Stimulated activated CD8-positive, alpha-beta memory T cell treated with anti-CD3 and anti-CD28 coated beads, Interleukin-15, amount 100 ng/mL, for 4 hours (primary cell): ENCODE measurements at places on chromosomes 1 and 21.

DNA sequence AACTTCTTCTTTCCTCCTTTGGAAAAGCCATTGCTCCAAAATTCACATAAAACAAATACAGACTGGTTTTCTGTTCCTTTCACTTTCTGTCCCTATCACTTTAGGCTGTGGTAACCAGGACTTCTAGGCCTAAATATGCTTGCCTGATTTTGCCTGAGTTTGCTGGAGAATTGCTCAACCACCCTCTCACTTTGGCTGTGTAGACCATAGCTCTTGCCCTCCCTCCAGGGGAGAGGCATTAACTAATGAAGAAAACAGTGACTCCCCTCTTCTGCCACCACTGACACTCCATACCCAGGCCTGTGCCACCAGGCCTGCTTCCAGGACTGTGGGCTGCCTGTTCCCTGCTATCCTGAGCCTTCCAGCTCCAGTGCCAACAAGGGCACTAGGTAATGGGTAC lies 163.5 kb downstream of the TOMM20 start:
- DNase-seq: no peak

DNA sequence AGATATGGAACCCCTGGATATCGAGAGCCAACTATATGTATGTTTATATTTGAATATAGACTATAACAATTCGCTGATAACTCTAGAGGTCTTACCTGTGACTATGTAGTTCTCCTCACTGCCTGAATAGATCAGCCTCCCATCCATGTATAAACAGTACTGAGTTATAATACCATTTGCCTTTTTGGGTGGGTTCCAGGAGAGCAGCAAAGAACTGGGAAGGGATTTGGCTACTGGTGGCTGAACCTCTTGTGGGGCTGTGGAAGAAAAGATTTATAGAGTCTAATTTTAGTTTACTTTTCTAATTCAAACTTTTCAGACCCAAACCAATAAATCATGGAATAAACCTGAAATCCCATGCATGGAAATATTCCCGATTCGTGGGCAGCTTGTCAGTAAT lies 376.9 kb downstream of the USH2A start:
- no peak for DNase-seq

GRCh38 chr1:1782399-1783221 lies 4.3 kb upstream of the NADK start:
- DNase-seq: no peak

- DNase-seq: no peak
Observed at GRCh38 chr1:204014336-204014735, 58.6 kb upstream of the SOX13 start.

DNA sequence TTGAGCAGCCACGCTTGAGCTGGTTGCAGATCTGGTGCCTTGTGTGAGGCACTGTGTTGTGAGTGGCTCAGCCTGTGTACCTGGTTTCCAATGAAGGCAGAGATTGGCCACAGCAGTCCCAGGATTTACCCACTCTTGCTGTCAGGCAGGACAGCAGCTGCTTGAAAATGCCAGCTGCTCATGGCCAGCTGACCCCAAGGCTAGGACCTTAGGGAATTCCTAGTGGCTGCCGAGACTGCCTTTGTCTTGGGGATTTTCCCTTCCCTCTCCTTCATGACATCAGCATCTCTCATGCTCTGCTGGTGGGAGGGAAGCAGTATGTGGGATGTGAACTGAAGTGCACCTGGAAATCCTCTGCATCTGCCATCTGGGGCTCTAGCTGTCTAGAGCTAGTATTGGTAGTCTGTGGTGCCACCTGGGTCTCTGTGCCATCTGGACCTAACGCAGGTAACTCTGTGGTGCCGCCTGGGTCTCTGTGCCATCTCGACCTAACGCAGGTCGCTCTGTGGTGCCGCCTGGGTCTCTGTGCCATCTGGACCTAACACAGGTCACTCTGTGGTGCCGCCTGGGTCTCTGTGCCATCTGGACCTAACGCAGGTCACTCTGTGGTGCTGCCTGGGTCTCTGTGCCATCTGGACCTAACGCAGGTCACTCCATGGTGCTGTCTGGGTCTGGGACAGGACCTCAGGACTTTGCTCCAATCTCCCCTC lies 3.8 kb upstream of the LRRC47 start:
- DNase-seq: no peak

DNA sequence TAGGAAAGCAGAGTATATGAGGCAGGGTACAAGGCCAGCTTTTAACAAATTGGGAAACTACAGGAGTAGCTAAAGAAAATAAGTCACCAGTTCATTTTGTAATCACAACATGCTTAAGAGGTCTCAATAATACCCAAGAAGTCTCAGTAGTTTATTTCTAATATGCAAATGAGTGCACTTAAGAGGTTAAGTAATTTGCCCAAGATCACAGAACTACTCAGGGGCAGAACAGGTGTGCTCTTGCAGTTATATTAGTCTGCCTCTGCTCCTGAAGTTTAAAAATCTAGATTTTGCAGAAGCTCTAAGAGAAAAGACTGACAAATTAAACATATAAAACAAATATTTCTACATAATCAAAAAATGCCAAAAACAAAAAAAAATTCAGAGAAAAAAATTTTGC lies 6.9 kb downstream of the EPS15 start:
- DNase-seq: no peak

- DNase-seq: no peak
Observed at GRCh38 chr1:181438013-181438412, 45.3 kb upstream of the CACNA1E start.

DNA sequence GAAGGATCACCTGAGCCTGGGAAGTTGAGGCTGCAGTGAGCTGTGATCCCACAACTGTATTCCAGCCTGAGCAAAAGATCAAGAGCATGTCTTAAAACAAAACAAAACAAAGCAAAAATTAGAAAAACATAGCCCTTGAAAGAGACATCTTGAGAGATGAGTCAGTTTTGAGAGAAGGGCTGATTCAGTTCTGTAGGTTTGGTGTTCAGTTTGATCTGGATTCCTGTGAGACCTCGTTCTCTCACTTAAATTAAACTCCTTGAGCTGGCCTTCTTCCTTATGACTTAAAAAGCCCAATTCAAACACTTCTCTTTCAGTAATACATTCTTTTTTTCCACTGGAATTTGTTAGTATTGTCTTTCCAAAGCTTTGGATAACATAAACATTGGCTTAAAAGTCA lies 164.2 kb downstream of the NRIP1 start:
- no peak for DNase-seq

DNA sequence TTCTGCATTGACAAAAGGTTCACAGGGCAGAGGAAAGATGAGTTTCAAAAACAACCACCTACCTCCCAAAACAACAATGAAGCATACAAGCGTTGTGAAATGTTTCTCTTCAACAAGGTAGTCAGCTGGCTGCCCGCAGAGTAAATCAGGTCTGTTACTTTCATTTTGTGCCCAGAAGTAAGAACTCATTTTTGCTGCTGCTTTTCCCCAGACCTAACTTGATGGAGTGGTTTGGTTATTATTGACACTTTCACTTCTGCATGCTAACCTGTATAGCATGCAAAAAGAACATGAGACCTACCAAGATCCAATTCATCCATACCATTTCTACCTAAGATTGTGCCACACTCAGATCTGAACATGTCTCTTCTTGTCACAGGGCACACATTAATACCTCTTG lies 1.3 kb downstream of the SLC9C2 start:
- DNase-seq: no peak

- DNase-seq: no peak
Observed at GRCh38 chr1:15598436-15598835, 13.6 kb upstream of the AGMAT start.

DNA sequence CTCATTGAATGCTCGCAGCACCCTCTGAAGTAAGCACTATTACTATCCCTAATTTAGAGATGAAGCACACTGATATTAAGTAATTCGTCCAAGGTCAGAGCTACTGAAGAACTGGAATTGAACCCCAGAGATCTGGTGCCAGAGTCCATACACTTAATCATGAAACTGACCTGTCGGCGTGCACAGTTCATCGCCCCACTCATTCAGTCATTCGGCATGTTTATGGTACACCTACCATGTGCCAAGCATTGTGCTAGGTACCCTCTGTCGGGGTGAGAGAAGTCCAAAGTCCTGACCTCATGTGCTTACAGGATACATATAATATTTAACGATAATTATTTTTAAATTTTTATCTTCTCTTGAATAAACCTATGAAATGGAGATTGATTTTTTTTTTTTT lies 5.6 kb upstream of the CENPS start:
- no peak for DNase-seq

DNA sequence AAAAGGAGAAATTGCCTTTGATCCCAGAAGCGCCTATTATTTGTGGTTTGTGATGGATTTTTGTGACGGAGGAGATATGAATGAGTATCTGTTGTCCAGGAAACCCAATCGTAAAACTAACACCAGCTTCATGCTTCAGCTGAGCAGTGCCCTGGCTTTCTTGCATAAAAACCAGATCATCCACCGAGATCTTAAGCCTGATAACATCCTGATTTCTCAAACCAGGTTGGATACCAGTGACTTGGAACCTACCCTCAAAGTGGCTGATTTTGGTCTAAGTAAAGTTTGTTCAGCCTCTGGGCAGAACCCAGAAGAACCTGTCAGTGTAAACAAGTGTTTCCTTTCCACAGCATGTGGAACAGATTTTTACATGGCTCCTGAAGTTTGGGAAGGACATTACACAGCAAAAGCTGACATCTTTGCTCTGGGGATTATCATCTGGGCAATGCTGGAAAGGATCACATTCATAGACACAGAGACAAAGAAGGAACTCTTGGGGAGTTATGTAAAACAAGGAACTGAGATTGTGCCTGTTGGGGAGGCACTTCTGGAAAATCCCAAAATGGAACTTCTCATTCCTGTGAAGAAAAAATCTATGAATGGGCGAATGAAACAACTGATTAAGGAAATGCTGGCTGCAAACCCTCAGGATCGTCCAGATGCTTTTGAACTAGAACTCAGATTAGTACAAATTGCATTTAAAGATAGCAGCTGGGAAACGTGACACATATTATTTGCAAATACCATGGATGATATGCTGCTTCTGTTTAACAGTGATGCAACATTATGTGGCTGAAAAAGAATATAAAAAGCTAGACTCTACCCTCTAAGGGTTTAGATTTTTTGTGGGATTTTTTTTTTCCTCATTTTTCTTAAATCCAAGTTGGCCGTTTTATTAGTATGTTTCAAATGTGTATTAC lies 10.5 kb downstream of the PDIK1L start:
- no peak for DNase-seq

- DNase-seq: peak; percentile 41
Observed at GRCh38 chr1:152036267-152037216, at the start of gene S100A11. S100A11 (minus strand) TSS chr1:152037004; CDS start chr1:152036915, 89 bp downstream.
